ENCODE measurements at places on chromosomes 2 and 18.

- DNase-seq, result no peak
Measured at GRCh38 chr2:170369894-170370293, 191.9 kb downstream of the MYO3B start.

DNA sequence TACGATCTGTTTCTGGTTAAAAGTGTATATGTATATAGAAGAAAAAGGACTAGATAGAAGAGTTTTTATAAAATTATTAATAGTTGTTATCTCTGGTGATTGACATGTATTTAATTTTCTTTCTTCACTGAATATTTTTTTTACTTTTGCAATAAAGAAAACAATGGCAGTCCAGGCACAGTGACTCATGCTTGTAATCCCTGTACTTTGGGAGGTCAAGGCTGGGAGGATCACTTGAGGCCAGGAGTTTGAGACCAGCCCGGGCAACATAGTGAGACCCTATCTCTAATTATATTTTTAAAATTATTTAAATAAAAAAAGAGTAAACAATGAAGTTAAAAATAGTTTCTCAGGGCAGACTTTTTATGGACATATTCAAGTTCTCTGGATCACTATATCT, 114.7 kb downstream of the FAM117B start:
- DNase-seq, result no peak

DNA sequence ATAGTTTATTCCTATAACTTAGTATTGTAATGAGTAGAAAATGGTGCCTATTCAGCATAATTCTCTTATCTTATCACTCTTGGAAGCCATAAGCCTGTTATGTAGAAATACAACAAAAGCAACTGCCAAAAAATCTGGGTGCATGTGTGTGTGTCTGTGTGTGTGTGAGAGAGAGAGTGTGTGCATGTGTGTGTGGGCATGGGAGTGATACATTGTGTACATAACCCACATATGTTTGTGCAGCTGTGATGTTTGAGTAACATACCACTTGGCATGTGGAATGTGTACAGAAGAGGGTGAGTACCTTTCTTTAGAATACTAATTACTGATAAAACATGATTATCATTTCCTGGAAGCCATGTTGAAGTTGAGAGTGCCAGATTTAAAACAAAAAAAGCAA, 642.3 kb upstream of the SYT4 start:
- no peak for DNase-seq

GRCh38 chr2:17934721-17935120, 56.3 kb downstream of the KCNS3 start:
- DNase-seq, result no peak

- DNase-seq, result no peak
Measured at GRCh38 chr18:37578886-37579513, 13.4 kb upstream of the CELF4 start.

GRCh38 chr2:73716543-73717250, 20.4 kb downstream of the TPRKB start:
- no peak for DNase-seq

DNA sequence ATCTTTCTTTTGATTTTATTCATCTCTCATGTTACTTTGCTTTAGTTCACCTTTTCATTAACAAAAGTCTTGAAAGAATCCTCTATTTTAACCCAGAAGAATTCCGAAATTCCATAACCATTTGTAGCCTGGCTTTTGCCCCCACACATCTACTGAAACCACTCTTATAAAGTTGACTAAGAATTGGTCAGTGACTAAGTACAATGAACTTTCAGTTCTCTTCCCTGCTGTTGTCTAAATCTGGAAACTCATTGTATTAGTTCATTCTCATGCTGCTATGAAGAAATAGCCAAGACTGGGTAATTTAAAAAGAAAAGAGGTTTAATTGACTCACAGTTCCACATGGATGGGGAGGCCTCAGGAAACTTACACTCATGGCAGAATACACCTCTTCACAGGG, 49.9 kb upstream of the PNPT1 start:
- DNase-seq, result no peak

- DNase-seq, result no peak
Measured at GRCh38 chr18:470661-471501, 29.6 kb downstream of the COLEC12 start.

GRCh38 chr2:54658564-54659071, 64.8 kb upstream of the EML6 start:
- no peak for DNase-seq

GRCh38 chr2:33069894-33070651, 123.3 kb downstream of the LTBP1 start:
- no peak for DNase-seq

GRCh38 chr2:194166818-194167217, 1490.2 kb upstream of the SLC39A10 start:
- no peak for DNase-seq

- DNase-seq, result no peak
Measured at GRCh38 chr2:25310965-25311864, 30.5 kb downstream of the DNMT3A start.

- no peak for DNase-seq
Measured at GRCh38 chr18:37720663-37721062, 155.1 kb upstream of the CELF4 start.

GRCh38 chr18:61991836-61992235, 99.0 kb upstream of the RNF152 start:
- no peak for DNase-seq

DNA sequence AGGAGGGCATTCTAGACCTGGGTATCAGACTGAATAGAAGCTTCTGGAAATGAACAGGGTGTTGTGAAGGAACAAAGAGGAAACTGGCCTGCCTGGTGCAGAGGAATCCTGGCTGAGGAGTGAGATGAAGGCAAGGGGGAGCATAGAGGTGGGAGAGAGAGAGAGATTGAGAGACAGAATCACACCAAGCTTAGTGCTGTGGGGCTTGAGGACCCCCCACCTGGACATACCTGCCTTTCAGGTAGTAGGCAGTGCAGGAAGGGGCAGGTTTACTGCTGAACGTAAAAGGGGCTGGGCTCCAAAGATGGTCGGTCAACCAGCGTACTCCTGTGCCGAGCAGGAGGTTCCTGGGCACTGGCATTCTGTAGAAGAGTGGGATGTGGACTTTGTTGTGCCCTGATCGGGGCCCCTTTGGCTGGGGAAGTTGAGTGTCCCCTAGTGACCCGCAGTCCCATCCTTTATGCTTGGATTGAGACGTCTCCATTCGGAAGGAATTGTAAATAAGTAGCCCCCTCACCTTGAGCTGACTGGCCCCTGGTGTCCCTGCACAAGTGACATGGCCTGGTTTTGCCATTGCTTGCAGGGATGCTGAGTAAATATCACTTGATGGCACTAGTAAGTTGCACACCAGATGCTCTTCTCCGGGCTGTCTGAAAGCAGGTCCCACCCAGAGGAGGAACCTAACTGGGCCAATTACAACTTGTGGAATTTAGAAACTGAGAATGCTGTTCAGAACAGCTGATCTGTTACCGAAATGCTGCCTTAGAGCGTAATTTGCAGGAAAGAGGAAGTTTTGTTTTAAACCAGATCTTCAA, 1.4 kb downstream of the UBE2F start:
- DNase-seq, result no peak

GRCh38 chr2:166293984-166294383, 81.8 kb downstream of the SCN9A start:
- DNase-seq, result no peak

DNA sequence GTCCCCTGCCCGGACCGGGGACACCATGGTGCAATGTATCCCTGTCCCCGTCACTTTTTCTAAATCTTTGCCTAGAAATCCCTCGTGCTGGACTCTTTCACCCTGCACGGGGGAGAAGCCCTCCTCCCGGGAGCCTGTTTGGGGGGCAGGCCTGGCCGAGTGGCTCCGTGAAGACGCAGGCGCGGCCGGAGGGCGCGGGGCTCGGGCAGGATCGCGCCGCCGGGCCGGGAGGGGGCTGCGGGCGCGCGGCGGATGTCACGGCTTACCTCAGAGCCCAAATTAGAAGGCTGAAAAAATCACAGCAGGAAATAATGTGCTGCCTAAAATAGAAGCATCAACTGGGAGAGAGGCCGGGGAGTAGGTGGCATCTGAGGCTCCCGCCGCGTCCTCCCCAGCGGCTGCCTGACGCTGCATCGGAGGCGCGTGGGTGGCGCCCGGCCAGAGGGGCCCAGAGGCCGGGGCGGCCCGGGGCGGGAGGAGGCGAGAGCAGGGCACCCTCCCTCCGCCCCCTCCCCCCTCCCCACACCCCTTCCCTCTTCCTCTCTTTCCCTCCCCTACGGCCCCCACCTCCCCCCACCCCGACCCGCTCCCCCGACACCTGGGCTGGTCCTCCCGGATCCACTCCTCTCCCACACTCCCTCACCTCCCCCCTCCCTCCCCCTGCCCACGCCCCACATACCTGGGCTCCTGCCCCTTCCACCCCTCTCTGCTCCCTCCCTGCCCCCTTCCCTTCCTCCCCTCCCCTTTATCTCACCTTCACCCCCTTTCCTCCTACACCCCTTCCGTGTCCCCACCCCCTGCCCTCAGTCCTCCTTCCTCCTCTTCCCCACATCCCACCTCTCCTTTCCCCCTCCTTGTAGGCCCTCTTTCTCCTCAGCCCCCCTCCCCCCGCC, 51.9 kb downstream of the SLC4A1AP start:
- DNase-seq, result no peak

- no peak for DNase-seq
Measured at GRCh38 chr2:37389395-37389794, 45.0 kb downstream of the QPCT start.

- DNase-seq, result no peak
Measured at GRCh38 chr2:119208791-119209203, 14.8 kb upstream of the STEAP3 start.

- DNase-seq, result no peak
Measured at GRCh38 chr2:179939259-179939658, 67.8 kb downstream of the CWC22 start.

DNA sequence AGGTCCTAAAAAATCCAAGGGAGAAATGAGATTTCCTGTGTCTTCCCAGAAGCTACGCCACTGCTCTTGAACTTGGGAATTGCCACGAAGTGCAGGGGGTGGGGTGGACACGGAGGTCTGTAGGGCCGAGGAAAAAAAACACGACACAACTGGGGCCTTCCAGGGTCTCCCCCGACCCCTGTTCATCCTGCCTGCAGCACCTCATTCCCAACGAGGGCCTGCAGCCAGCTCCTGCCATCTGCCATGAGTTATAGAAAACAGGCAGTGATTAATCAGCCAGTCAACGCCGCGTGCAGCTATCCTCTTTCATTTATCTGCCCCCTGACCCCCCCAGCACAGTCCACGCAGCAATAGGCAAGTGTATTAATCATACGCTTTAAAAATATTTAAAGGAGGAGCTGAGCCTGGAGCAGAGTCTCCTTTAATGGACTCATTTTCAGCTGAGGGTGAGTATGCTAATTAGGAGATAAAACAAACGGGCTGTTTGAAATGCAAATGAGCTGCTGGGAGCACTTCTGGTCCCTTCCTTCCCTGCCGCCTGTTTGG, 209.9 kb downstream of the TFCP2L1 start:
- DNase-seq, result no peak

- no peak for DNase-seq
Measured at GRCh38 chr2:149346272-149346671, 15.9 kb downstream of the LYPD6 start.

DNA sequence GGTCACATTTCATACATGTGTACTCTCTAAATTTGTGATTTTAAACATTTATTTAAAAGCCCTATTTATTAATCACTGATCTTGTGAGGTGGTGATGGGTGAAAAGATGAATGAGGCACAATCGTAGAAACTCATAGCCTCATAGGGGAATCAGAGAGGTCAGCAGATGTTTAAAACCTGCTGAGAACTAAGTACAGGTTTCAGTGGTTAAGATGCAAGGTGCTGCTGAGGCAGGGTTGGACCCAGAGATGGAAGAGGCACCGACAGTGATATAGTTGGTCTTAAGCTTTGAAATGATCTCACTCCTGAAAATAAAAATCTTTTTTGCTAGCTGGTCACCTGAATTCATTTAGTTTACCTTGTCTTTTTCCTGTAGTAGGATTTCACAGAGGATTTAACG, 49.6 kb downstream of the LINC00305 start:
- no peak for DNase-seq

DNA sequence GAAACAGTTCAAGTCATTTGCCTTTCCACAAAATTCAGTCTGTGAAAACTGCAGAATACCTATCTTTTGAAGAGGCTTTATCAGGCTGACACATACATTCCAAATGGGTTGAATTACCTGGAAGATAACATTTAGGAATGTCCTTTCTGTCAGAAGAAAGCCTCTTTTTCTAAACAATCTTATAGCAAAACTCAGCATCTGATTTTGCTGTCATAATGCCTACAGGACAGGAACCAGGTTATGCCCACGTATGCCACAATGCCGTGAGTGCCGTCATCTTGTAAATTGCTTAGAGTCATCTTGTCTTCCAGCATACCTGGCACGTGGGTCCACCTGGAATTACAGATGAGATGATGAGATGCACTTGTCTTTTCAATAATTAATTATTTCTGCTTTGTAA, 275.3 kb downstream of the ALPK2 start:
- DNase-seq, result no peak

GRCh38 chr2:101113441-101114267, 37.5 kb downstream of the TBC1D8 start:
- DNase-seq, result no peak

DNA sequence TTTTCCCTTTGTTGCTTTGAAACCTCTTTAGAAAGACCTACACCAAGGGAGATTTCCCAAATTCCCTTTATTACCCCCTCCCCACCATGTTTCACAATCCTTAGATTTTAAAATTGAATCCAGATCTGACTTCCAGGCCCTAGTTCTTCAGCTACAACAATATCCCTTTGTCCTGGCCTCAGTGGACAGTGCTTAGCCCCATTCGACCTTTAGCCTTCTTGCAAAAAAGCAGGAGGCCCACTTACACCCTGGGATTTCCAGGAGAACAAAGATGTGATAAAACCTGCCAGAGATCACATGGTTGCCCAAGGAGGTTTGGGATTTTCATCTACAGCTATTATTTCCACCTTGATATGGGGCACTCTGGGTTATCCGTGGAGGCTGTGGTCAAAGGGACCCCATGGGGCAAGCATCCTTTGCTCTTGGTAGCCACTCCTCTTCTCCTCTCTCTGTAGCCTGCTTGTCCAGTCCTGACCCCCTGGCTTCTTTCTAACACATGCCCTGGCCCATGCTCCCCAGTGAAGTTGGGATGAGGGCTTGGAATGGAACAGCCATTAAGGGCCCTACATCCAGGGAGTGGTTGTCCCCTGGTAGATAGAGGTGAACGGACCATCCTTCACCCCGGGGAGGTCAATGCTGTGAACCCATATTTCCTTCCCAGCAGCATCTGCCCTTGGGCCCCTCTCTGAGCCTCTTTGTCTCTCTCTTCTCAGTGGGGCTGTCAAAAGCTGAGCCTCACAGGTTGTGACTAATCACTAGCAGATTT, 267.4 kb downstream of the DYSF start:
- no peak for DNase-seq

- DNase-seq, result no peak
Measured at GRCh38 chr2:105737980-105738657, 6.6 kb upstream of the NCK2 start.

- DNase-seq, result no peak
Measured at GRCh38 chr2:234996069-234996940, 44.5 kb downstream of the SH3BP4 start.

DNA sequence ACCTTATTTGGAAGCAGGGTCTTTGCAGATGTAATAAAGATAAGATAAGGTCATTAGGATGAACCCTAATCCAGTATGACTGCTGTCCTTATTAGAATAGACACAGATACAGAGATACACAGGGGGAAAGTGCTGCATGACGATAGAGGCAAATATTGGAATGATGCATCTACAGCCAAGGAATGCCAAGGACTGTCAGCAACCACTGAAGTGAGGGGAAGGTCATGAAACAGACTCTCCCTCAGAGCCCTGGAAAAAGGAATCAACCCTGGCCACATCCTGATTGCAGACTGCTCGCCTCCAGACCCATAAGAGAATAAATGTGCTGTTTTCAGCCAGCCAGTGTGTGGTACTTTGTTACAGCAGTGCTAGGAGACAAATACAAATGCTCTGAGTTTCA, 14.8 kb downstream of the TMEM237 start:
- DNase-seq, result no peak

Data from effector CD8-positive, alpha-beta T cell (primary cell).